ENCODE measurements at places on chromosomes 4 and X.

GRCh38 chr4:10460313-10461047 is 3.3 kb upstream of the ZNF518B start:
- no peak for DNase-seq

DNA sequence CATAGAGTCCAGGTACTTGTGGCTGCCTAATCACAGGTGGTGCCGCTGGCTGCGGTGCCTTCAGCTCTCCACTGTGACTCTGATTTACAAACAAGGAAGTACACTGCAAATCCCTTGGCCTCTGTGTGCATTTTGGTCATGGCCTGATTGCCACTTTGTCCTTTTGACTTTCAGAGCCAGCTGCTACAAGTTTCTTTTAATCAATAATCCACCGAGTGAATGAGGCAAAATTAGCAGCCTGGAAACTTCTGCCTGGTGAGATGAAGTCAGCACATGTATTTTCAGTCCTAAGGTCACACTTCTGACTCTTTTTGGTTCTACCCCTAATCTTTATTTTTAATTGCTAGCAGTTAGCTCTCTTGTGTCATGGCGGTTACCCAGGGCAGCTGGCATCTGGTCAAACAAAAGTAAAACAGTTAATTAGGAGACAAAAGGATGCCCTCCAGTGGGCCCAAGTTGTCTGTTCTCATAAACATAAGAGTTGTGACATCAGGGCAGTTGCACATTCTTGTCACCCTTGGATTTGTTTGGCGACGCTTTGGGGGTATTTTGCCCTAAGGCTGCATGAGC is 62.3 kb upstream of the LNX1 start:
- DNase-seq: no peak

DNA sequence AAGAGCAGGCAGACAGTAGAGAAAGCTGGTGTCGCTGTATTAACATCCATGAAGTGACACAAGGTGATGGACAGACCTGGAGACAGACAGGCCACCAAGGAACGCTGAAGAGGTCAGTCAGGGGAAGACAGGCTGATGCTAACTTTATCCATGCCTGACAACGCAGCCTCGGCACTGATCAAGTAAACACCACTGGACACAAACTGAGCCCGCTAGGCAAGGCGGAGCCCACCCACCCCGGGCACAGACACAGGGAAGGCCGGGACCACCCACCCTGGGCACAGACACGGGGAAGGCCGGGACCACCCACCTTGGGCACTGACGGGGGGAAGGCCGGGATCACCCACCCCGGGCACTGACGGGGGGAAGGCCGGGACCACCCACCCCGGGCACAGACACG is 18.8 kb downstream of the PPP2R3B start:
- DNase-seq: no peak

DNA sequence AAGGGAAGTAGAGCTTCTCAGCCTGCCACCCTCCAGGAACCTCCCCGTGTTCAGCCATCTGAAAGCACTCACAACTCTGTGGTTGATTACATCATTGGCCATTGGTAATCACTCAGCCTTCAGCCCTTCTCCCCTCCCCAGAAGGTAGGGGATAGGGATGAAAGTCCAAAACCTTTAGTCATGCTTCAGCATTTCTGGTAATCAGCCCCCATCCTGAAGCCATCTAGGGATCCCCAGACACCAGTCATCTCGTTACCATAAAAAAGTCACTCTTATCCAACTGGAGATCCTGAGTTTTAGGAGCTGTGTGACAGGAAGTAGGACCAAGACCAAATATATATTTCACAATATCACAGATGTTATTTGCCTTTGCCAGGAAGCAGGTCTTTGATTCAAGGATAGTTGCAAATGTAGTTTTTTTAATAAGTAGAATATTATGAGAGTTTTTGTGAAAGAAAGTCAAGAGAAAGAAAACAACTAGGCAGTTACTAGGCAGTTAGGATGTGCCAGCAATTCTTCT is 364.6 kb upstream of the NOCT start:
- peak; percentile 56 for DNase-seq

DNA sequence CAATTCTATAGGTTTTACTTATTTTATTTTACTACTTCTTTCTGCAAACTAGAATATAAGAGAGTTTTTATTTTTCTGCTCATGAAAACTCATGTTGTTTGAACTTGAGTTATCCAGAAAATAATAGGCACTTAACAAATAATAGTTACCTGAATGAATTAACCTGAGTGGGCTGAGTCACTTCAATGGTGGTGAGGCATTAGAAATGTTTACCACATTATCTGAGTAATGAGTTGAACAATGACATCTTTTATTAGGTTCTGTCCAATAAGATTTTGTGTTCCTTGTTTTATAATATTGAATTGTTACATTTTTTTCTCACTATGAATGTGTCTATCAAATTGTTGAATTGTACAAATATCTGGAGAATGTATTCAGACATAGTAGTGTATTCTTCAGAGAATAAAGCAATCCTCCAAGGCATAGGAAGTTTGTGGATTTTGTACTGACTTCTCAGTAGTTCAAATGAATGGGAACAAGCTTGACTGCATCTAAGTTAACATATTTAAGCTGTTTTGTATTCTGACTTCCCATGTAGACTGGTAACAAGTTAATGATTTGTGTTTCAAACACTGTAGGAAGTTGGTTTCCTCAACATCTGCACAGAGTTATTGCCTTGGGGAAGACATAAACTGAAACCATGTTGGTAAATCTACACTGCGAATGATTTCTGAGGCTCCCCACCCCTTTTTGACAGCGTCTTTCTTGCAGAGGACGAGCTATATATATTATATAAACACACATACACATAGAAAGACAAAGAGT is 1808.9 kb upstream of the TENM3 start:
- DNase-seq: no peak

GRCh38 chr4:72275381-72275780 is 243.6 kb downstream of the NPFFR2 start:
- peak; percentile 77 for DNase-seq

- DNase-seq: no peak
These were observed 11.8 kb upstream of the CD40LG start for GRCh38 chrX:136636121-136636520.

GRCh38 chrX:545452-545885 is 85.1 kb upstream of the SHOX start:
- peak; percentile 22 for DNase-seq

- no peak for DNase-seq
These were observed 1.0 kb downstream of the TBC1D9 start for GRCh38 chr4:140754918-140755773.

DNA sequence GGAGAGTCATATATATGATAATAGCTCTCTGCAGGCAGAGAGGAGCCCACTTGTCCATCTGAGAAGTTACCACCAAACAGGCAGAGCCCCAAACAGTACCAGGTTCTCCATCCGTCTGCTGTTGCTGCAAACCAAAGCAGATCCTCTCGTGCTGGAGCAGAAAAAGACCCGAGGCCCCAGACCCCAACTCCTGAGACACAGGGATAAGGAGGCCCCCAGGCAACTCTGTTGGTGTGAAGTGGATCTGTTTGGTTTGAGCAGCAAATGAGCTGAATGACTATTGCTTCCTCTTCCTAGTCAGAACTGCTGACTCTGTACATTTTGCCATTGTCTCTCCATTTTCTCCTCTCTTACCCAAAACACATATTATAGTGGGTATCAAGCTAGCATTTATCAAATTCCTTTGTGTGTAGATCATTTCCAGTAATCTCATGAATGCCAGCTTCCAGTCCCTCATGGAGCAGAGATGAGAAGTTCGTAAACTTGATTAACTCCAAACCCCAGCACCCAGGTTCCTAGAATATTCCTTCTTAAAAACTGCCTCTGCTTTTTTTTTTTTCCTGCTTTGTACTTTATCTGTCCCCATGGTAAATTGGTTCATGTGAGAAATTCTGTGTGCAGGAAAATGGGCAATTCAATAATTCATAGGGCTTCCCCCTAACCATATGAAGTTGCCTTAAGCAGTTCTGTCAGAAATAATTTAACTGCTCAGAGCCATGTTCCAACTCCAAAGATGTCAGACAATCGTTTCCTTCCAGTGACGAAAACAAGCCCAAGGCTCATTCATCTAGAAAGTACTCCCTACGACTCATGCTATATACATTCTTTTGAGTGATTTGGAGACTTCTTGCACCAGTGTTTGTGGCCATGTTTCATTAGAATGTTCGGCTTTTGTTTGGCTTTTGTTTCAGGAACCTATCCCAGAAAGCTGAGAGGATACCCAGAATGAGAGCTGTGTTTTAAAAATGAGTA is 98.6 kb upstream of the ATXN3L start:
- DNase-seq: no peak

DNA sequence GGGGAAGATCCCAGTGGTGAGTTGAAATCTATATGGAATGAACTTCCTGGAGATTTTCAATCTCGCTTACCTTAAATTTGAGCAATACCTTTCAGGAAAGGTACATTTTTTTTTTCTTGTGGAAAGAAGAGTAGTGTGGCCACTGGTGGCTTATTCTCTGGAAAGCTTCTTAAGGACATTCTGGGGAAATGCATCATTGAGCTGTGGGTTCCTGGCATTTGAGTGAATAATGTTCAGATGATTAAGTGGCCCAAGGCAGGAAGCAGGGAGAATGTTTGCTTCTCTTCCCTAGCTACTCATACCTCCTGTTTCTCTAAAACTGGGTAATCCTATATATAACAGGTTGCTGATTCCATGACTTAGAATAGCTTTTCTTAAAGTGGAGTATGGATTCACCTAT is 31.8 kb downstream of the STAG2 start:
- peak; percentile 7 for DNase-seq

- no peak for DNase-seq
These were observed 18.3 kb downstream of the CD99L2 start for GRCh38 chrX:150879855-150880807.

DNA sequence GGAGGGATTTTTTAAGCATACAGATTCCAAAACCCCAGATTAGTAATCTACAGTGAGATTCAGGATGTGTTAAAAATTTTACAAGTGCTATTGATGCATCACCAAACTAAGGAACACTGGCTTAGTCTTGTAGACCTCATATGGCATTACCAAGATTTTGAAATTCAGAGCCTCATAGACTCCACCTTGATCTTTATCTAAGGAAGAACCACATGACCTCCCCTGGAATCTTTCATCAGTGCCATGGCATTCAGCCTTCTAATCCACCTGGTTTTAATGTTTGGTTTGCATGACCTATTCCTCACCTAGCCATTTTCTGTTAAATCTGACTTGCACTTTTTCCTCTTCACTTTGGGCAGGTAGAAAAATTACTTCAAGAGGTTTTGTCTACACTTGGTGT is 171.6 kb downstream of the NKX6-1 start:
- no peak for DNase-seq

DNA sequence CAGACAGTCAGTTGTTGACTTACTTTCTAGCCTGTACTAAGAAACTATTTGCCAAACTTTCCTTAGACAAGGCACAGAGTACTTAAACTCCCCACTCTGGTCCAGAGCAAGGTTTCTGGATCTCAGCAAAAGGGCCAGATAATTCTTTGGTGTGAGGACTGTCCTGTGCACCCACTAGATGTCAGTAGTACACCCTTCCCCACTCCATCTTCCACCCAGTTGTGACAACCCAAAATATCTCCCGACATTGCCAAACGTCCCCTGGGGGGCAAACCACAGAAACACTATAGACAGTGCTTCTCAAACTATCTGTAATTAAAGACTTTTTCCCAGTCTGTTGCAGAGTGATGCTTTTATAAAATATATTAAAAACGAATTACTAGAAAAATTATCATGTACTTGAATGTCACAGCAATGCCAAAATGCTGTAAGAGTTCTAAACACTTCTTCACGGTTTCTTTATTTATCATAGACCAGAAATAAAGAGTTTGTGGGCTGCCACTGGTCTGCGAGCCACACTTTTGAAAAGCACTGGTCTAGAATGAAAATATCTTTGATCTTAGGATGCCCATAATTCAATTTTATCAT is 203.5 kb downstream of the PRDM5 start:
- DNase-seq: no peak

GRCh38 chr4:102180046-102180445 is 165.2 kb downstream of the SLC39A8 start:
- no peak for DNase-seq

DNA sequence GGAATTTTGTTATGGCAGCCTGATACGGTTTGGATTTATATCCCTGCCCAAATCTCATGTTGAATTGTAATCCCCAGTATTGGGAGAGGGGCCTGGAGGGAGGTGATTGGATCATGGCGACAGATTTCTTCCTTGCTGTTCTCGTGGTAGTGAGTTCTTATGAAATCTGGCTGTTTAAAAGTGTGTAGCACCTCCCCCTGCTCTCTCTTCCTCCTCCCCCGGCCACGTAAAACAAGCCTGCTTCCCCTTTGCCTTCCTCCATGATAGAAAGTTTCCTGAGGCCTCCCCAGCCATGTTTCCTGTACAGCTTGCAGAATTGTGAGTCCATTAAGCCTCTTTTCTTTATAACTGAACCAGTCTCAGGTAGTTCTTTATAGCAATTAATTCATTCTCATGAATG is 37.9 kb downstream of the SUPT20HL2 start:
- DNase-seq: no peak

DNA sequence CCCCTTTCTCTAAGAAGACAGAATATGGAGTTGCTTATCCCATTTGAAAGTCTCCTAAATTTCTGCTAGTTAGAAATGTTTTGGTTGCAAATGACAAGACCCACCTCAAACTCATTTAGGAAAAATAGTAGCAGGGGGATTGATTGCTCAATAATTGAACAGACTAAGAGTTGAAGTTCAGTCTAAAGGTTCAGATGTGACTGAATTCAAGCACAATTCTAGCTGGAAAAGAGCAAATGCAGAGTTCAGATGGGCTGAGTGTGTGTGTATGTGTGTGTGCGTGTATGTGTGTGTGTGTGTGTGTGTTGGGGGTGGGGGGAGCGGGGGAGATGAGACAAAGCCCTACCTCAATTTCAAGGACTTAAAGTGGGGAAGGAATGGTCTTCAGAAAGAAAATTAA is 35.7 kb upstream of the SH3D19 start:
- DNase-seq: no peak

DNA sequence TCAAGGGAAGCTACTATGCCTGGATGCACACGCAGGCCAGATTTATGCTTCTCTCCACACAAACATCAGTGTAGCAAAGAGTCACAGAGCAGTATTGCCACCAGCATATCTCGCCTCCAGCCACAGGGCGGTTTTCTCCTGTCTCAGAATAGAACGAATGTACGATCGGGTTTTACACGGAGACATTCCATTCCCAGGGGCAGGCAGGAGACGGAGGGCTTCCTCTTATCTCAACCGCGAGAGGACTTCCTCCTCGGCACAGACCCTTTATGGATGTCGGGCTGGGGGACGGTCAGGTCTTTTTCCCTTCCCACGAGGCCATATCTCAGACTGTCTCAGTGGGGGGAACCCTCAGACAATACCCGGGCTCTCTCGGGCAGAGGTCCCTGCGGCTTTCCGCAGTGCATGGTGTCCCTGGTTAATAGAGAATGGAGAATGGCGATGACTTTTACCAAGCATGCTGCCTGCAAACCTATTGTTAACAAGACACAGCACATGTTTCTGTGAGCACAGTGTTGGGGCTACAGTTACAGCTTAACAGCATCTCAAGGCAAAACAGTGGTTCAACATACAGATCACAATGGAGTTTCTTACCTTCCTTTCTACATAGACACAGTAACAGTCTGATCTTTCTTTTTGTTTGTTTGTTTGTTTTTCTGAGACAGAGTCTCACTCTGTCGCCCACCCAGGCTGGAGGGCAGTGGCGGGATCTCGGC is 24.1 kb downstream of the CSF2RA start:
- DNase-seq: no peak

GRCh38 chrX:136162827-136163570 is 15.7 kb downstream of the FHL1 start:
- no peak for DNase-seq

GRCh38 chrX:137565921-137566745 is at the start of gene ZIC3:
Gene ZIC3, plus strand, starts transcription at chrX:137566127. Its CDS starts 565 bp downstream, at chrX:137566692.
- DNase-seq: no peak

GRCh38 chr4:8283631-8284121 is 14.1 kb downstream of the HTRA3 start:
- DNase-seq: no peak

GRCh38 chrX:120697053-120697452 is 67.2 kb upstream of the C1GALT1C1 start:
- no peak for DNase-seq
